ENCODE measurements at places on chromosomes 11 and 22.

- DNase-seq, result no peak
Observed at GRCh38 chr11:35050541-35050995, 88.4 kb upstream of the CD44 start.

- no peak for DNase-seq
Observed at GRCh38 chr11:112847568-112847967, 113.7 kb upstream of the NCAM1 start.

DNA sequence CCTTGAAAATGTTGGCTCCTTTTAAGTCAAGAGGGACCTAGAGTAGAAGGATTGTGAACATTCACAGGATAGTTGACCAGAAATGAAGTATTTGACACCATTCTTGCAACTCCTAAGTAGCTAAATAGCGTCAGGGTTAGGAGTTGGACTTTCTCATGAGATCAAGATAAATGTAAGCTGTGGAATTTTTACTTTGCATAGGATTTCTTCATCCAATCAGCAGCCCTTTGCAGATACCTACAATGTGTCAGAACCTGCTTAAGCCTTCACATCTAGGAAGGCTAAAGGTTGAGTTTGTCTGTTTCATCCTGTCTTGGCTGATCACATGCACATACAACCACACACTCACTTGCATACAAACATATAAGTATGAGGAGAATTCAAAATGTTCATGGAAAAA is 32.3 kb downstream of the CD44 start:
- no peak for DNase-seq

GRCh38 chr11:32953700-32954099 is 61.1 kb downstream of the QSER1 start:
- no peak for DNase-seq

GRCh38 chr11:83572581-83573496 is 286.7 kb upstream of the CCDC90B start:
- DNase-seq, result no peak

DNA sequence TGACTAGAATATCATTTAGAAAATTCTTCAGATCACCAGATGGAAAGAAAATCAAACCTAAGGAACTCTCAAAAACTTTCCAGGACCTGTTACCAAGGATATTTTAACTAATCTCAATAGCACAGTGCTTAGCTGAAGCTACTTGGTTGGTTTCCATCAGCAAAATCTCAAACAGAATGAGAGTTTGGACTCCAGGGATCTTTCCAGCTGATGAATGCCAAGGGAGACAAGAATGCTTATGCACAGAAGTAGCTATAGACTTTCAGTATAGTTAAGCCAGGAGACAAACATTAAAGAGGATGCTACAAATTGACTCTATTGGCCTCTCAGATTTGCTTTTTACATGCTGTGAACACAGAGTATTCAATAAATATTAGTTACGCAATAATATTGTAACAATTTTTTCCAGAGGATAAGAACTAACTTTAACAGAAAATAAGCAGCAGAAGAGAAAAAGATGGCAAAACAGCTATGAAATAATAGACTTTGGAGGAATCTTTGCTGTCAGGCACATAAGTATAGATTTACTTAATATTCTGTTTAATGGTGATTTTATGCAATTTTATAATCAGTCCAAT is 331.4 kb downstream of the DLG2 start:
- DNase-seq, result no peak

- no peak for DNase-seq
Observed at GRCh38 chr11:113178381-113179070, 135.9 kb upstream of the TTC12 start.

- DNase-seq, result no peak
Observed at GRCh38 chr11:60699284-60699691, at the start of gene MS4A8. MS4A8 (plus strand) TSS chr11:60699612; CDS start chr11:60700861, 1,249 bp downstream.

DNA sequence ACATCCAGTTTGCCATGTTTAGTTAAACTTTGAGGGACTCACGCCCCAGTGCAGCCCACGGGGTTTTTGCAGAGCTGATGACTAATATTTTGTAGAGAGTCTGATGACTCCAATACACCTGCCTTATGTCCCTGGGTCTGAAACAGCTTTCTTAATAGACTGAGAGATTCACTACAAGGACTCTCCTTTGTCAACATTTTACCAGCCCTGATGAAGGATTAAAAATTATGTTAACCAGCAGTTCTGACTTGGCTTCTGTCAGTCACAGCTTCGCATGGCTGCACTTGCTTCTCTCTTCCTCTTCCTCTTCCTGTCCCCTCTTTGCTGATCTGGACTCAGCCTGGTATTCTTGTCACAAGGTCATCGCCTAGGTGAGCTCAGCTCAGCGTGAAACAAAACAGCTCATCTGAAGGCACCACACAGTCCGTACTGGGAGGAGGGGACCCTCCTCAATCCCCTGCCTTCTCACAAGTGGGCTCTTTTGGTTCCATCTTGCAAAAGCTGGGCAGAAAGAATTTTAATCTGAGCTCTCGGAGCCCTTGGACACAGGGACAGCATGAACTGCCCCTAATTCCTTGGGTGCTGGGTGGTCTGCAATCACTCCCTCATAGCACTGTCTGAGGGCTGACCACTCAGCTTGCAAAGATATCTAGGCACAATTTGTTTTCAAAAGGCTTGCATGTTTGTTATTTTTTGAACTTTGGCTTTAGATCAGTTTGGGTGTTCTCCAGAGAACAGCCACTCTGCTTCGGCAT is 38.1 kb upstream of the POU2AF1 start:
- no peak for DNase-seq

Data from right cardiac atrium (tissue), 5 donors.